Activated CD4-positive, alpha-beta T cell treated with anti-CD3 and anti-CD28 coated beads, Interleukin-2, amount 10 ng/mL, durations not matched to agents 24 days and 14 days (primary cell): ENCODE measurements at places on chromosomes 6 and 20. TPM values are rescaled to one million over a fixed set of nuclear protein-coding genes. Genes with fewer than 3 reads are reported as not detected.

Gene PMEPA1
- total RNA-seq: 0.66 and 0.82 TPM in 2 replicates

Gene CRIP3
- 0.43 and 0.79 TPM in 2 replicates for total RNA-seq

Gene SRSF3
- total RNA-seq: 532 and 572 TPM in 2 replicates

Gene WFDC12
- not detected in 2 replicates for total RNA-seq

Gene BPIFB2
- not detected in 2 replicates for total RNA-seq

Gene ZSCAN12
- 5.8 and 5.9 TPM in 2 replicates for total RNA-seq

Gene PACRG
- not detected in 2 replicates for total RNA-seq

Gene CRYBG1
- 9.3 and 10.0 TPM in 2 replicates for total RNA-seq

Gene ZC3H12D
- total RNA-seq: 79.6 and 79.8 TPM in 2 replicates

Gene PYGB
- 36.0 and 36.6 TPM in 2 replicates for total RNA-seq

Gene SLC17A2
- 0.14 TPM in 1 of 2 replicates, not detected in the other for total RNA-seq

Gene PERP
- total RNA-seq: 4.8 TPM in 2 replicates

Gene NR2E1
- total RNA-seq: not detected in 2 replicates
